ENCODE measurements at places on chromosomes 2 and 18. TPM values are rescaled to one million over a fixed set of nuclear protein-coding genes. Genes with fewer than 3 reads are reported as not detected.

GRCh38 chr18:23877371-23877770 is 137.2 kb upstream of the TTC39C start:
- H3K36me3 ChIP-seq = no peaks in the 10 kb centered on the region
- no peak overlapping the region for H3K4me3 ChIP-seq
- H3K27me3 ChIP-seq = no peaks in the 10 kb centered on the region
- no peak for DNase-seq

GRCh38 chr2:122800781-122801180 is 1045.3 kb downstream of the TSN start:
- no peaks in the 10 kb centered on the region for H3K4me1 ChIP-seq
- DNase-seq = no peak

DNA sequence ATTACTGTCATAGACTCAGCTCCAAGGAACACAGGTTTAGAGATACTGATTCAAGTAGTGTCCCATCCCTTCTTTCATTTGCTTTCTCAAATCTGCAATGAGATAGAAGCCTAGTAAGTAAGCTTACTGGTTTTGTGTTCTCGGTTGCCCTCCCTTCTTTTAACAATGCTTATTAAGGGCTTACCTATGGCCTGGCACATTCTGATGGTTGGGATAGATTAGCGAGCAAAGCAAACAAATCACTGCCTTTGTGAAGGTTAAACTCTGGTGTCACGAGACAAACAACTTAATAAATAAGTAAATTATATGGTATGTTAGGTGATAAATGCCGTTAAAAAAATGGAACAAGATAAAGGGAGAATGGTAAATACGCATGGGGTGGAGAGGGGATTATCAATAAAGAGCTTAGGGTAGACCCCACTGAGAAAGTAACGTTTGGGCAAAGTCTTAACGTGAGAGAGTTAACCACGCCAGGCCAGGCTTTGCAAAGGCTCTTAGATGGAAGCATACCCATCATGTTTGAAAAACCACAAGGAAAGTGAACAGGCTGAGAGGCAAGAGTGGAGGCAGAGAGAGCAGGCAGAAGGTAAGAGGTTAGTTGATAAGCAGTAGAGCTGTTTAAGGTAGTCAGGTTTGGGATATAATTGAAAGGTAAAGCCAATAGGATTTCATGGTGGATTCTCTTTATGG is 31.0 kb downstream of the EIF2AK3 start:
- H3K27ac ChIP-seq = no peak overlapping the region
- peaks cover 22% of the 10 kb centered on the region for H3K4me1 ChIP-seq
- H3K4me3 ChIP-seq = no peak overlapping the region
- no peaks in the 10 kb centered on the region for H3K27me3 ChIP-seq

GRCh38 chr2:48250943-48251342 is 279.0 kb upstream of the STON1 start:
- H3K4me1 ChIP-seq = peaks cover 14% of the 10 kb centered on the region
- no peak overlapping the region for H3K27ac ChIP-seq
- no peaks in the 10 kb centered on the region for H3K36me3 ChIP-seq
- no peak for DNase-seq
- H3K4me3 ChIP-seq = no peak overlapping the region

The CCDC68 gene
- not detected for total RNA-seq

The GKN1 gene
- total RNA-seq = not detected
